Activated naive CD8-positive, alpha-beta T cell treated with anti-CD3 and anti-CD28 coated beads, Interleukin-2, amount 50 U/mL, for 16 hours (primary cell): ENCODE measurements at places on chromosomes 16 and 17.

- DNase-seq = no peak
These were observed 231.0 kb downstream of the C16orf95 start for GRCh38 chr16:87086156-87086555.

DNA sequence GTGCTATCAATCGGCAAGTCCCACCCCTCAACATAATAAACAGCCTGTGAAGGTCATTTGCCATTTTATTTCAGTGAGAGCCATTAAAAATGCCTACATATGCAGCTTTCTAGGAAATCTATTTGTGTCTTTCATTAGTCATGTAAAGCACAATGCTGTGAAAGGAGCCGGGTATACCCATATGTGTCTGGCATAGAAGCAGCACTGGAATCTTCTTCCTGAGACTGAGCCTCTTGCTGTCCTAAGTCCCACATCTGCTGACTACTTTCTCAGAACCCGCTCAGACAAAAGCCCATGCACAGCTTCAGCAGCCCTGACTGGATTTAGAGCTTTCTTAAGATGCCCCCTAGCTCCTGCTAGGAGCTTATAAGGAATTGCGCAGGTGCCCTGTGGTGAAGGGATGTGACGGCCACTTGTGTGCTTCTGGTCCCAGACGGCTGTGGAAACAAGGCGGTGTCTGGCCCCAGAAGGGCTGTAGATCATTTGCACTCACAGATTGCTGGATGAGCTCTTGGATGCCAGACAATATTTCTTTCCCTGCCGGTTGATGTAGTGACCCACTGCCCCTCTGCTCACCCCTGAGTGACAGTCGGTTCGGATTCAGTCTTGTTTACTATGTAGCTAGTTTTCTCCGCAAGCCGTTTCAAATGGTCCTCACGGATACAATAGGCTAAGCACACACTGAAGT is 172.2 kb downstream of the ANKFN1 start:
- DNase-seq = no peak

DNA sequence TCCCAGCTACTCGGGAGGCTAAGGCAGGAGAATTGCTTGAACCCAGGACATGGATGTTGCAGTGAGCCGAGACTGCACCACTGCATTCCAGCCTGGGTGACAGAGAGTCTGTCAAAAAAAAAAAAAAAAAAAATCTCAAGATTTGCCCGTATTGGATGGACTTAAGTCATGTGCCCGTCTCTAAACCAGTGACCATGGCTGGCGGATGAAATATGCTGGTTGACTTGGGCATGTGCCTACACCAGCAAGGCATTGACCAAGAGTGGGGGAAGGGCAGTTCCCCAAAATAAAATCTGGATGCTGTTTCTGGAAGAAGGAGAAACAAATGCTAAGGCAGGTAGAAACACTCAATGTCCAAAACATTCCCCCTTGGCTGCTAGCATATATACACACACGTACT is 21.5 kb upstream of the COL1A1 start:
- no peak for DNase-seq

GRCh38 chr16:82716361-82716855 is 89.6 kb downstream of the CDH13 start:
- no peak for DNase-seq

DNA sequence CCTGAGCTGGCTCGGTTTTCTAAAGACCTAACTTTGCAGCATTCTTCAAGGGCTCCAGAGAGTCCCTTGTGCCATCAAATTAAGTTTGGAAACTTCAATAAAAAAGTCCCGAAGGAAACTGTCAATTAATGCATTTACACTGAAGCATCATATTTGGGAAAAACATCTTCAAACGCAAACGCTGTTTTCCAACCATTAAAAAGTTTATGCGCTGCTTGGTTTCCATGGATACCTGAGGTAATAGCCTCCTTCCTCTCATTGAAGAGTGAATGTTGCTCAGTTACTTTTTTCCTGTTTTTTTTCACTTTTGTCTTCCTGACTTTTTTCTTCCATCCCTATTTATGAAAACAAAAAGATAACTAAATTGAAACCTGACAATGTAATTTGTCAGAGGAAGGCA is 399.1 kb downstream of the MAF start:
- DNase-seq = no peak

DNA sequence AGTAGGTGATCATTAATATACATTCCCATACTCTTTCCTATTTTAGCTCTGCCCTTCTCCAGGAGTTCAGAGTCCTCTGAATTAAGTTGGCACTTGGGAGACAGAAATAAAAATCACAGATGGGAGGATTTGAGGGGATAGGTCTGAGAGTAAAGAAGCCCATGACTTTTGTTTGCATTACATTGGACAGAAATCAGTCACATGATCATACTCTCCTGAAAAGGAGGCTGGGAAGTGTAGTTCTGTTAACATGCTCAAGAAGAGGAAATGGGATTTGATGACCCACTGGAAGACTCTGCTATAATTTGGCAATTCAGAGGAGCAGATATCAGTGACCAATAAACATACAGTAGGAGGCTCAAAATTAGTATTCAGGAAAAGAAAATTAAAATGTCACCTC is 674.9 kb upstream of the C16orf82 start:
- DNase-seq = no peak

DNA sequence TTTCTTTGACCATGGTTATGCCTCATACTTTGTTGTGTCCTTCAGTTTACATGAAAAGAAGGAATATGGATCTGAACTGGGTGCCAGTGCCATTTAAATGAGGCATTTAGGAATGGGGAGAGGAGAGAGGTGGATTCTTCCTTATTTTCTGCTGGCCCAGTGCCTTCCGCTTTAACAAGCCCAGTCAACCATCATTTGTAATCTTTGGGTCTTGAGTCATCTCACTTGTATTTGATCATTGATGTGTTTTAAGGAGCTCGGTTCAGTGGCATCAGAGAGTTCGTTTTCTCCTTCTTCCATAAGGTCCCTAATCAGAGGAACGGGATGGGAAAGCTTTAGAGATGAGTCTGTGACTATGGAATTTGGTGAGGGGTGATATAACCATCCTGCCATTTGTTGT is 334.9 kb downstream of the WWOX start:
- no peak for DNase-seq

DNA sequence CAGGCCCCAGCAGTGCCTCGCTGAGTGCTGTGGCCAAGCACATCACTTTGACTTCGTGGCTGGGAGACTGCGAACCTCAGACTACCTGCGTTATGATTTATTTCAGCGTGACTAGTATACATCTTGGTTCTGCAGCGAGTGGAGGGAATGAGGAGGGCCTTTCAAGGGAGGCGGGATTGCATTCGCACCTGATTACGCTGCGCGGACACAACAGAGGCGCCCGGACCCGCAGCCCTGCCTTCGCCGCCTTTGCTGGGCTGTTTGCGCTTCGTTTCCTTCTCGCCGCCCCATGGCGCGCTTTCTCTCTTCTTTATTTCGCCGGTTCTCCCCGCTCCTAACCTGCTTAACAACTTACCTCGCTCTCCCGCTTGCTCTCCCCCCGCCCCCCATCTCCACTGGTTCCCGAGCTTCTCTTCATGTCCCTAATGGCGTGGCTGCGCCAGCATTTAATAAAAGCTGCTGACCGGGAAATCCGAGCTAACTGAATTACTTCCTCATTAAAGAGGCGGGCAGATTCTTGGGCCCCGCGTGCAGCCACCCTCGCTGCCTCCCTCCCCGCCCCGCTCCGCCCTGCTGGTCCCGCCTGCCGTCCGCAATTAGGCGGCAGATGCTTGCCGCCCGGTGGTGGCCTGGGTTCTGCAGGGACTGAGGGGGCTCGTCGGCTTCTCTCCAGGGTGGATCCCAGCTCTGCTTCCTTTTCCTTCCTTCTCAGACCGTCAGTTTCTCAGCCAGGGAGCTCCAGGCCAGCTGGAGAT is 257.6 kb upstream of the SDK2 start:
- DNase-seq = no peak

GRCh38 chr17:35559495-35560210 is 966 bp downstream of the SLFN14 start:
- no peak for DNase-seq

GRCh38 chr16:87762071-87762571 is 3.7 kb downstream of the KLHDC4 start:
- no peak for DNase-seq

DNA sequence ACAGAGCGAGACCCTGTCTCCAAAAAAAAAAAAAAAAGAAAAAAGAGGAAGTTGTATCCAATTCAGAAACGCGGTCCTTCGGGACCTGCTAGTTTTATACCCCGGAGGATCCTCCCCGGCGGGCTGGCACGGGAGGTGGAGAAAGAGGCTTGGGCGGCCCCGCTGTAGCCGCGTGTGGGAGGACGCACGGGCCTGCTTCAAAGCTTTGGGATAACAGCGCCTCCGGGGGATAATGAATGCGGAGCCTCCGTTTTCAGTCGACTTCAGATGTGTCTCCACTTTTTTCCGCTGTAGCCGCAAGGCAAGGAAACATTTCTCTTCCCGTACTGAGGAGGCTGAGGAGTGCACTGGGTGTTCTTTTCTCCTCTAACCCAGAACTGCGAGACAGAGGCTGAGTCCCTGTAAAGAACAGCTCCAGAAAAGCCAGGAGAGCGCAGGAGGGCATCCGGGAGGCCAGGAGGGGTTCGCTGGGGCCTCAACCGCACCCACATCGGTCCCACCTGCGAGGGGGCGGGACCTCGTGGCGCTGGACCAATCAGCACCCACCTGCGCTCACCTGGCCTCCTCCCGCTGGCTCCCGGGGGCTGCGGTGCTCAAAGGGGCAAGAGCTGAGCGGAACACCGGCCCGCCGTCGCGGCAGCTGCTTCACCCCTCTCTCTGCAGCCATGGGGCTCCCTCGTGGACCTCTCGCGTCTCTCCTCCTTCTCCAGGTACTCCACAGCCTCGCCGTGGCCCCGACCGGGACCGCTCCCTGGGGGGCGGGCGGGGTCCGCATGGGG is at the start of gene CDH3:
Gene CDH3, plus strand, starts transcription at position 596 of the 779 bp plus-strand sequence. Its CDS starts 70 bp downstream, at position 666.
- no peak for DNase-seq
